ENCODE measurements at places on chromosomes 11 and 22.

DNA sequence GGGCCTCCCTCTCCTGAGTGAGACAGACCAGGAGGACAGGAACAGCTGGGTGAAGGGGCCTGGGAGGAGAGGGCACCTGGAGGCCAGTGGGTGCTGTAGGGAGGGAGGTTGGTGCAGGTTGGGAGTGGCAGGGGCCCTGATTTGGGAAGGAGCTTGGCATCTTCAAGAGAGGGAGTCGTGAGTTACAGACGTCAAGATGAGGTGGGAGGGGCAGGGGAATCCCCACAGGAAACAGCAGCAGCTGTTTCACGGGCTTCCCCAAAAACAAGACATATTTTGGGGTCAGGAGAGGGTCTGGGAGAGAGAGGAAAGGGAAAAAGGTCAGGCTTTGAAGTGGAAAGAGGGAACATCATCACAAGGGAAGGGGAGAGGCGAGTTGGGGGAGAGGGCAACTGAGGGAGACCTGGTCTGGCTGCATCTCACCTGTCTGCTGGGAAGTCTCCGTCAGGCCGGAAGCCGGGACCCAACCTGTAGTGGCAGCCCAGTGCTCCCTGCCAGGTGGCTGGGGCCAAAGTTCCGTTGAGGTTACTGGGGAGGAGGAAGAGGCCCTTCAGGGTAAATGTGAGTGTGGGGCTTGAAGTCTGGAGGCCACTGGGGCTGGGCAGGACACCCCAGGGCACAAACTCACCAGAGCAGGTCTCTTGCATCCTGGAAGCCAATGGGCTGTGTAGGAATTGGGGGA lies 4.4 kb downstream of the NAALADL1 start:
- no peak for ATAC-seq

DNA sequence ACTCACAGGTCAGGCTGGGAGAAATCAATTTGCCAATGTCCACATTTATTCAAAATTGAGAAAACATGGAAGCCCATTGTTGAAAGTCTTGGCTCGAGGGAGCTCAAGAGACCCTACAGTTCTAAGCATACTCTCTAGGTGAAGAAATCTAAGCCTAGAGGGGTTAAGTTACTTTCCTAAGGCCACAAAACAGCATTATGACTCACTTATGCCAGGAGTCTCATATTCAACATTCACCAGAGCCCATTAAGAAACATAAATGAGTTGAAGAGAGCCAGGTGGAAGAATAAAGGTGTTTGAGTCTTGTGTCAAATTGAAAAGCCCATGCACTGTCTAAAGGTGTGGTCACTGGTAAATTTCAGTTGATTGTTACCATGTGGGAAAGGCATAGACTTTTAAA lies 108.1 kb downstream of the INSC start:
- no peak for ATAC-seq

DNA sequence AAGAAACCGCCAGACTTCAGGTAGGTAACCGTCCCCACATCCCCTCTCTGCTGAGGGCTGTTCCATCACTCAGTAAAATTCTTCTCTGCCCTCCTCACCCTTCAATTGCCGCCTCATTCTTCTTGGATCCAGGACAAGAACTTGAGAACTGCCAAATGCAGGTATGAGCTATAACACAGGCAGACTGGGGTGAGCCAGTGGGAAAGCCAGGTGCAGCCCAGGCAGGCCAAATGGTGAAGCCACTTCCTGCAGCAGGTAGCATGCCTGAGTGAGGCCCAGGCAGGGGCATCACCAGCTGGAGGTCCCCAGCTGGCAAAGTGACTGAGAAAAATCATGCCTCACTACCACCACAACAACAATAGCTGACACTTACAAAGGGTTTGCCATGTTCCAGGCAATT lies 22.4 kb upstream of the API5 start:
- ATAC-seq = no peak

- no peak for ATAC-seq
These were observed 27.8 kb downstream of the GDPD5 start for GRCh38 chr11:75497788-75498409.

DNA sequence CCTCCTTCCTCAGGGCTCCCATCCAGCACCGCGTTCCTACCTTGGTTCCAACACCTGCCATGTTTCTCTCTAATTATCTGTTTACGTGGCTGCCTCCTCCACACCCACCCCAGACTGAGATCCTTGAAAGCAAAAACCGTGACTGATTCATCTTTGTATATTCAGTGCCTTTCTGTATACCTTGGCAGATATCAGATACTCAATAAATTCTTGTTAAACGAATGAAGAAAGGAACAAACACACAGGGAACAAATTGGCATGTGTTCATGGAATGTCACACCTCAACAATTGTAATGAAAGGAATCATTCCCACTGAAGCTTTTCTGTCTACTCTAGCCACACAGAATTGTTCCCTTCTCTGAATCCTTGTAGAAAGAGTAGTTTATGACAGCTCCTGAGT lies 20.4 kb upstream of the LRRC55 start:
- no peak for ATAC-seq

GRCh38 chr11:13942971-13943381 lies 19.5 kb upstream of the SPON1 start:
- no peak for ATAC-seq

GRCh38 chr22:33842006-33842354 lies 78.3 kb downstream of the LARGE1 start:
- ATAC-seq = no peak

DNA sequence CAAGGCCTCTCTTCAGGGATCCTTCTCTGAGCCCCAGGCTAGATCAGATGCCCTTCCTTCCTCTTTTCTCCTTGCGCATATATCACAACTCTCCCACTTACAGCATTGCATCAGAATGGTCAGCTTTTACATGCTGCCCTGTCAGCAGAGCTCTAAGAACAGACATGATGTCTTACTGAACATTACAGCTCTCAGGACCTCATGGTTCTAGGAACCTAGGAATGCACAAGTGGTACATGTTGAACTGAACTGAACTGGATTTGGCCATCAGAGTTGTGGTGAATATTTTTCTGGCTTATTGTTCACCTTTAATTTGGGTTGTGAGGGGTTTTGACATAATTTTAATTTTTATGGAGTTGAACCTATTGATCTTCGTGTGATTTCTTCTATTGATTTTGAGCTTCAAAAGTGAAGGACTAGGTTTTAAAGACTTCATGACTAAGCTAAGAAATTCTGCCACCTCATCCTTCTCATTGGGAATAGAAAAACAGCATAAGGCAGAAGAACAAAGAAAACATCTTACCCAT lies 37.7 kb upstream of the SPON1 start:
- no peak for ATAC-seq

DNA sequence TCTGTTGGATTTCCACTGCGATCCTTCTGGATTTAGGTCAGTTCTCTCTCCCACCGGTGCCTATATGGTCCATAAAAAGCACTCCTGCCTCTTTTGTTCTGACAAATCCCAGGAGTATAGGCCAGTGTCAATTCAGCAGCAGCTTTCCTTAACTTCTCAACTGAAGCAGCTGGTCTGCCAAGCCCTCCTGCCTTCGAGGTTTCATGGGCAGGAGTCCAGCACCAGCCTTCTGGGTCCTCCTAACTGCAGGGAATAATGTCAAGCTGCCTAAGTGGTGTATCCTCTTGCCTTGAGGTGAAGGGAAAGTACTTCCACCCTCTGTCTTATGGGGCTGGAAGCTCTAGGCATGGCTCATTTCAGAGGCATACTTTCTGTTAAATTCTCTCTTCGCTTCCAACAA lies 149.4 kb upstream of the NCAM1 start:
- no peak for ATAC-seq

DNA sequence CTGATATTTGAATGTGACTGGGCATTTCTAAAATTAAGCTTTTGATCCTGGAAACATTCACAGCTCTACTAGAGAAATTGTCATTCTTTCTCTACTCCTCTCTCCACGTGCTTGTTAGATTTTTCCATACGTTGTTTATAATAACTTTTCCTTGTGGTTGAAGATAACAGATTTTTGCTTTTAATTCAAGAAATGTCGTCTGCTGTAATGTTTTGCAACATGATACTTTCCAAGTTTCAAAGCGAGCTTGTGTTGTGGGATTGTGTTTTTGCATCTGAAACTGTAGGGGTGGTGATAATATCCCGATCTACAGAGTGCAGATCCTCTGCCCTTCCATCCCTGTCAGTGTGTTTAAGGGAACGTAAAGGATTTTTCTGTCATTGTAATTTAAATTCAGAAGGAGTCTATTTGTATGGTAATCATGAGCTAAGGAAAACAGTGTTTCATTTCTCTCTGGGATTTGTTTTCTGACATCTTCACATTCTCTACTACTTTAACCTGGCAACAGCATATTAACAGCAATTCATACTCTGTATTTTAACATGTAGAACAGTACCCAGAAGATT lies 321.4 kb downstream of the FAT3 start:
- ATAC-seq = no peak

- ATAC-seq = no peak
These were observed 101.8 kb downstream of the PHF21B start for GRCh38 chr22:44907765-44908737.

GRCh38 chr11:57490456-57491248 lies 24.9 kb downstream of the SLC43A1 start:
- ATAC-seq = no peak

- ATAC-seq = no peak
These were observed 858.4 kb upstream of the CCDC90B start for GRCh38 chr11:84144531-84144930.

DNA sequence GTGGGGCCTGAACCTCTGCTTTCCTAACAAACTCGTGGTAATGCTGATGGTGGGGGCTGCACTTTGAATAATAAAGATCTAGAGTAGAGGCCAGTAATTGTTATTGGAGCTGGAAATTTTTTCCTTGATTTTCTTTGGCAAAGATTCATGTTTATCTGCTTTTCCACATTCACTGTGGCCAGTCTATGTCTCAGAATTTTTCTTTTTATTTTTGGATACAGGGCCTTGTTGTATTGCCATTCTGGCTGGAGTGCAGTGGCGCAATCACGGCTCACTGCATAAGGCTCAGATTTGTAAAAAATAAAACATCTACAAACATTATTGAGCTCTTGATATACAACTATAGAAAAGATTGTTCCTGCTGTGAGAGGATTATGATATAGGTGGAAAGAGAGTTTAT lies 1.6 kb downstream of the TMEM135 start:
- no peak for ATAC-seq

DNA sequence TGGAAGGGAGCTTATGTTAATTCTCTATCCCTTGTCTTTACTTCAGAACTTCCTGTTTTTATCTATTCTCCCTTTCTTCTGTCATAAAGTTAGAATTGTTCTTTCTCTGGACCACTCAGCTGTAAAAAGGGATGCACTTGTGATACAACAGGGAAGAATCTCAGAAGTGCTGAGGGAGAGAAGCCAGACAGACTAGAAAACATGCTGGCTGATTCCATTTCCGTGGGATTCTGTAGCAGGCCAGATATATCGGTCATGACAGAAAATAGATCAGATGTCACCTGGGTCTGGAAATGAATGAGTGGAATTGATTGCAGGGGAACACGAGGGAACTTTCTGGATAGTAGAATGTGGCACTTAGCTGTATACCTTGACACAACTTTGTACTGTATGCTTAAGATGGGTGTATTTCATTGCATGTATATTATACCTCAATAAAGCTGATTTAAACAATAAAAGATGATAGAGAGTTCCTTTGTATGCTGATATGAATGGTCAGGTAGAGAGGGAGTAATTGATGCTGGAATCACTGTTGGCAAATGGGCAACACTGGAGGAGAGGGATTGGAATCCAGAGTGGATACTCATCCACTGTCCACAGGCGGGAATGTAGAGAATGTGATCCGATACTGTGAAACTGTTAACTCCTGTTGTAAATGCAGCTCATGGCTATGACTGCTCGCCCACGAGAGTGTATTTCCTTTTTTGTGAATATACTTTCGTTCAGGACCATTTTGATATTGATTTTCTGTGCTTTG lies 59.6 kb downstream of the ATXN10 start:
- ATAC-seq = no peak

GRCh38 chr11:125128450-125128849 lies 17.0 kb upstream of the TMEM218 start:
- no peak for ATAC-seq

GRCh38 chr11:133207995-133208394 lies 324.3 kb downstream of the OPCML start:
- no peak for ATAC-seq

DNA sequence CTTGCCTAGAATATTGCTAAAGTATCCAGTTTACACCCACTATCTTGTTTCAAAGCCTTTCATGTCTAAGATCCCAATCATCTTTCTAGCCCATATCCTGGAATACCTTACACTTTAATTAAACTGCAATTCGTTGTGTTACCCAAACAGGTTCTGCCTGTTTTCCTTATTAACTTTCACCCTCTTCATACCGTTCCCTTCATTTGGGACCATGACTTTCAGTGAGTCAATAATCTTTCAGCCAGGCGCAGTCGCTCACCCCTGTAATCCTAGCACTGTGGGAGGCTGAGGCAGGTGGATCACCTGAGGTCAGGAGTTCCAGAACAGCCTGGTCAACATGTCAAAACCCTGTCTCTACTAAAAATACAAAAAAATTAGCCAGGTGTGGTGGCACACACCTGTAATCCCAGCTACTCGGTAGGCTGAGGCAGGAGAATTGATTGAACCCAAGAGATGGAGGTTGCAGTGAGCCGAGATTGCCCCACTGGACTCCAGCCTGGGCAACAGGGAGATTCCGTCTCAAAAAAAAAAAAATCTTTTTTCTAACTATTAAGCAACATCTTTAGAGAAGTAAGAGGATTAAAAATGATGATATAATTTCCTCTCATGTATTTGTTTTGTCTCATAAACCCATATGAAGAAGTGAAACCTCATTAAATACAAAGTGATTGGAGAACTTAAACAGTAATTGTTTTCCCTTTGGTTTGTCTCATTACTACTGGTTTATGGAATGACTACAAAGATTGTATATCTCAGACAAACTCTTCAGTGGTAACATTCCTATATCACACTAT lies 20.7 kb downstream of the DMC1 start:
- no peak for ATAC-seq

- no peak for ATAC-seq
These were observed 29.1 kb downstream of the LRFN4 start for GRCh38 chr11:66885950-66886440.

GRCh38 chr11:63890368-63890767 lies 26.6 kb downstream of the RCOR2 start:
- no peak for ATAC-seq

- no peak for ATAC-seq
These were observed 4.6 kb downstream of the HYLS1 start for GRCh38 chr11:125892071-125892470.

- ATAC-seq = no peak
These were observed 958 bp upstream of the TUT1 start for GRCh38 chr11:62592146-62592815.

GRCh38 chr11:88651556-88651955 lies 314.0 kb upstream of the CTSC start:
- ATAC-seq = no peak

- no peak for ATAC-seq
These were observed 12.9 kb upstream of the ADORA2A start for GRCh38 chr22:24414523-24414922.

DNA sequence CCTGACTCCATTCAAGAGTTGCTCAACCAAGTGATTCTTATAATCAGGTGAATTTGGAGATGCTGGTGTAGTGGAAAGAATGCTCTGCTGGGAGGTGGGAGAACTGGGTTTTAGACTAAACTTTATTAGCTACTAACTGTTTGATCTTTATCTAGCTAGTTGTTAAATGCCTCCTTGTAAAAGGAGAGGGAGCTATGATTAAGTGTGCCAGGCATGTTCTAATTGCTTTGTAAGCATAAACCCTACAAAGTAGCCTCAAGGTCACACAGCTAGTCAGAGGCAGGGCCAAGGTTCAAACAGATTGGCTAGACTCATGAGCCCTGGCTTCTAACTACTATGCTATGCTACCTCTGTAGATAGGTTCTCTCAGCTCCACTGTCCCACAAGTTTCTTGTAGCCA lies 105.5 kb downstream of the NXPE2 start:
- no peak for ATAC-seq

All from activated CD4-positive, CD25-positive, alpha-beta regulatory T cell treated with anti-CD3 and anti-CD28 coated beads, Interleukin-2, amount 50 U/mL, for 24 hours (primary cell).